ENCODE measurements at places on chromosomes 7 and 10.

- DNase-seq, result no peak
Measured at GRCh38 chr10:123479640-123480039, 186.5 kb upstream of the GPR26 start.

GRCh38 chr7:2512179-2512661 lies 7.4 kb upstream of the LFNG start:
- DNase-seq, result no peak

- DNase-seq, result no peak
Measured at GRCh38 chr7:69795932-69796331, 197.7 kb downstream of the AUTS2 start.

GRCh38 chr10:44936314-44936975 lies 23.2 kb upstream of the RASSF4 start:
- no peak for DNase-seq

Data from NCI-H446 treated with DMSO at 0.1 percent for 48 hours (cell line).